ENCODE measurements at places on chromosomes 7 and 10.

DNA sequence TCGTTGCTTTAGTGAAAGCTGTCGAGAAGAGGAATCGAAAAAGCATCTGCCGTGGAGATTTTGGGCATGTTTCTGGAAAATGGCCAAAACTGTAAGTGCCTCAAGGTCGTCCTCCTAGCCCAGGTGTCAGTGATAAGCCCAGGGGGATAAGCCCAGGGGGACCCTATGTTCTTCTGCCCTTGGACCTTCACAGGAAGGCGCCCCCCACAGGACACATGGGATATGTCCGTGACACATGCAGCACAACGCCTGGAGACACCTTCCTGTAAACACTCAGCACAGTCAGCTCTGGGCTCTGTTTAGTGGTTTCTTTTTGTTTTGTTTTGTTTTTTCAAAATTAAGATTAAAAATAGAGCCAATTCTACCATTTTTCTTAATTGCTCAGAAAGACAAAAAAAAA is 272.7 kb downstream of the KLF6 start:
- DNase-seq = no peak

- DNase-seq = no peak
These were observed 24.3 kb upstream of the KCNIP2 start for GRCh38 chr10:101867931-101868330.

DNA sequence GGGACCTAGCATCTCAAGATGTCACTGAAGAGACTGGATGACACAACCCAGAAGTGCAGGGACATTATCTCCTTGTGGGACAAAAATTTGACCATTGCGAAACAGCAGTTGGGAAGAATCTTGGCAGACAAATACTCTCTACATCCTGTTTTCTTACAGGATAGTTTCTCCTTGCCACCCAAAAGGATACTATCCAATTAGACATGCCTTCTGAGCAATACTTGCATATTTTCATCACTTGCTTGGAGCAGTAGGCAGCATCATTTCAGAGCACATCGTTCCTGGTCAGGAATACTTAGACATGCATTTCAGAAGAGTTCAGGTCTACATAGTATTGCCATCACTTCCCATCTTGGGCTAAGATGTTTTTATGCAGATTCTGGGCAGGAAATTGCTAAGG is 56.8 kb downstream of the FAS start:
- DNase-seq = no peak

DNA sequence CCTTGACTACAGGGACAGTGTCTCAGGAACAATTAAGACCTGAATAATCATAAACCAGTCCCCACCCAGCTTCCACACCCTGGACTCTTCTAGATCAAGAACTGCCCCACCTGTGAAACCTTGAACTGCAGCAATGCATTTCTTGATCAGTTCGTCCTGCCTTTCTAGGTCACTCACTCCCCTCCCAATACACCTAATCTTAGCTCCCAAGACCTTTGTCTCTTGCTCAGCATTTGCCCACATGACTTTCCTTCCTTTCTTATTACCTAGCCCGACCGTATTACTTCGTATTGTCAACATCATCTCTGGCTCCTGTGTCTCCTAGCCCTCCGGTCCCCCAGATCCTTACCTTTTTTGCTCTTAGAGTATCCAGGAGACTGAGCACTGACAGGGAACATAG is 5.5 kb upstream of the NAMPT start:
- no peak for DNase-seq

DNA sequence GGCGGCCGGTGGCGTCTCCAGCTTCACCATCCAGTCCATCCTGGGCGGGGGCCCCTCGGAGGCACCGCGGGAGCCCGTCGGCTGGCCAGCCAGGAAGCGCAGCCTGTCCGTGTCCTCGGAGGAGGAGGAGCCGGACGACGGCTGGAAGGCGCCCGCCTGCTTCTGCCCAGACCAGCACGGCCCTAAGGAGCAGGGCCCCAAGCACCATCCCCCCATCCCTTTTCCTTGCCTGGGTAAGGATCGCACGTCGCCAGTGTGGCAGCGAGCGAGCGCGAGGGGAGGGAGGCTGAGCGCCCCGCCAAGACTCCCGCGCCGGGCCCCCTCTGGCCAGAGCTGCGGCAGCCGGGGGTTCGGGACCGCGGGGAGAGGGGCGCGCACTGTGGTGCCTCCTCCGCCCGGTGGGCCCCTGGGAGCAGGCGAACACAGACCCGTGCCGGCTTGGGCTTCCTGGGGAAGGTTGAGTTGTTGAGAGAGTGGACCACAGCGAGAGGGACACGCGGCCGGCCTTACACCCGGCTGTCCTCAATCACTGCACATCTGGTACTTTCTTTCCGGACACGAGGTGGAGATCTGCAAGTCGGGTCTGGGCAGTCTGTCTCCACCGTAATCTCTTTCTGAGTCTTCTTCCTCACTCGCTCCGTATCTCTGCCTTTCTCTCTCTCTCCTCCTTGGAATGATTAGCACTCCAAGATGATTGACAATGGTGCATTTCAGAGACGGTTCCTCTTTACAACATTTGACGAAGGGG is 652 bp downstream of the HMX2 start:
- DNase-seq = no peak

GRCh38 chr10:408236-408635 is 273.0 kb downstream of the ZMYND11 start:
- DNase-seq = no peak

DNA sequence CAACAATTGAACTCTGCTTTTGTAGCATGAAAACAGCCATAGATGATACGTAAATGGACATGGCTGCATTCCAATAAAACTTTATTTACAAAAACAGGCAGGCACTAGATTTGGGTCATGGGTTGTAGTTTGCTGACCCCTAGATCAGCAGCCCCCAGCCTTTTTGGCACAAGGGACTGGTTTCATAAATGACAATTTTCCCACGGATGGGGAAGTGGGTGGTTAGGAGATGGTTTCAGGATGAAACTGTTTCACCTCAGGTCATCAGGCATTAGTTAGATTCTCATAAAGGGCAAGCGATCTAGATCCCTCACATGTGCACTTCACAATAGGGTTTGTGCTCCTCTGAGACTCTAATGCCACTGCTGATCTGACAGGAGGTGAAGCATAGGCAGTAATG is 16.5 kb upstream of the ANK3 start:
- no peak for DNase-seq

GRCh38 chr10:33917069-33917780 is 582.8 kb upstream of the NRP1 start:
- no peak for DNase-seq

DNA sequence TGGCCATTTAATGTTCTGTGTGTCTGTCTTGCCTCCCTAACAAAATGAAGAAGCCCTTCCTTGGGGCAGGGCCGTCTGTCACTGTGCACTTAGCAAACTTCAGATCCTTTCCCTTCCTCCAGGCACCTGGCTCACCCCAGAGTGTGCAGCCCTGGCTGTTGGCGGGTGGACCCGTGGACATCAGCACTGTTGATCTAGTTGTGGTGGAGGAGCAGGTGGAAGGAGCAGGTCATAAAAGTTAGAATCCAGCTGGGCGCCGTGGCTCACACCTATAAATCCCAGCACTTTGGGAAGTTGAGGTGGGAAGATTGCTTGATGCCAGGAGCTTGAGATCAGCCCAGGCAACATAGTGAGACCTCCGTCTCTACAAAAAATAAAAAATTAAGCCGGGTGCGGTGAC is 12.7 kb downstream of the RAB19 start:
- DNase-seq = no peak

DNA sequence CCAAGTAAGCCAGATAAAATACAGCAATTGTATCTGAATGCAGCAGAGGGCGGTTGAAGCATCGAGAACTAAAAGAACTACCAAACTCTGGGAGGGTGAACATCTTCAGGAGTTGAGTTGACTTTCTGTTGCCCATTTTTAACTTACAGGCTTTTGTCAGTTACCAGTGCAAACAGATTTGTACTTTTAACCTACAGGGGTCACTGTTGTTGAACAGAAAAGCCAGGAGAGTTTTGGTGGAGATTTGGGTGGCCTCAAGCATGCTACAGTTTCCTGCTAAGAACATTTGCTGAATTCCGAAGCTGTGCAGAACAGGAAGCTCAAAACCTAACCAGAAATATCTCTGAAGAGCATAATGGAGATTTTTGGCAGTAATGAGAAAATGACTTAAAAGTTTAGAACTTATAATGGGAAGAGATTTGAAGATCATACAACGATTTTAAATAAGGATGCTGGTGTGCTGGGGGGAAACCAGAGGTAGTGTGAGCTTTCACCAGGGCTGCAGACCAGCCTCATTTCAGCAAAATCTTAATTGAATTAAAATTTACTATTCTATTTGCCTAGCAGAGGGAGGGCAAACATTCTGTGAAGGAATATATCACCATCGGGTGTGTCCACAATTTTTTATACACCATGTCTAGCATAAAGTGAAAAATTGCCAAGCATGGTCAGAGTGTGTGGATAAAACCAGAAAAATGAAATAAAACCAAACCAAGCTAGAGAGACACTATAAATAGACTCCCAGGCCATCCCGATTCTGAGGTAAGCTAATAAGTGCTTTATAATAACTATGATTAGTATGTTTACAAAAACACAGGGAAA is 208.6 kb upstream of the CCDC6 start:
- DNase-seq = no peak

DNA sequence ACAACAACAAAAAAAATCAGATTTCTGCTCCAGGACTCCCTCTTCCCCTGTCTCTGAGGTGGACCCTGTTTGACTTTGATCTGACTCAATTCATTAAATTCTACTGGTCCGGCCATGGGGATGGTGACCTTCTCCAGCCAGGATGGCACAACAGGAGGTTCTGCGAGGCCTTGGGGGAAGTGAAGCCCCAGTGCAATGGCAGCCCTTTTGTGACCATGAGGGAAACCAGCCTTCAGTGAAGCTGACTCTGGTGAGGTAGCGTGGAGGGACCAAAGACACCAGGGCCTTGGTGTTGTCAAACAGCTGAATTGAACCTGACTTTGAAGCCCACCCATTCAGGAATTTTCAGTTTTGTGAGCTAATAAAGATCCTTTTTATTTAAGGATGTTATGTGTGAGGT is 44.5 kb downstream of the NPTX2 start:
- DNase-seq = no peak

DNA sequence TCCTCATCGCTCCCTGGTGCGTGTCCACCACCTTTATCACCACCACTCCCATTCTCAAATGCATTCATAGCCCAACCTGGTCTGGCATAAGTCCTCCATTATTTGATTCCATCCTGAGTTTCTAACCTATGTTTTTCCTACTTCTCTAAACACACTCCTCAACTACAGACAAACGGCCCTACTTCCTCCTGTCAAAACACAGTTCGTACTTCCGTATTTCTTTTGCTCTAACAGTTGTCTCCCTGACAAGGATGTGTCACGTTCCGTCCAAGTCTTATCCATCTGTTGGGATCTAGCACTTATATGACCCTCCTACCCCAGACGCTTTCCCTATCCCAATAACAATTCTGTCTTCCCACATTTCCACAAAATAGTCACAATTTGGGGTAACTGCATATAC is 46.8 kb downstream of the DOCK4 start:
- no peak for DNase-seq
